ENCODE measurements at places on chromosomes 7 and 10. TPM values are rescaled to one million over a fixed set of nuclear protein-coding genes. Genes with fewer than 3 reads are reported as not detected.

Gene TNS3
- total RNA-seq = 74.7 TPM

Gene ADARB2
- not detected for total RNA-seq

Gene PDE6C
- total RNA-seq = not detected

Gene PAOX
- total RNA-seq = 1.9 TPM

Gene AHR
- total RNA-seq = 7.3 TPM

Gene ACHE
- total RNA-seq = 2.1 TPM

Gene GNGT1
- not detected for total RNA-seq

Gene LOXL4
- 1.7 TPM for total RNA-seq

Gene ATG9B
- 0.39 TPM for total RNA-seq

Gene HYCC1
- 19.8 TPM for total RNA-seq

Gene ZMIZ1
- 45.8 TPM for total RNA-seq

Gene HACD1
- 58.5 TPM for total RNA-seq

Gene SFTPD
- total RNA-seq = 0.20 TPM

Gene BAMBI
- total RNA-seq = 10.5 TPM

Gene FAM241B
- total RNA-seq = 17.9 TPM

Gene ASZ1
- not detected for total RNA-seq

Gene TRDMT1
- 2.2 TPM for total RNA-seq

Gene AKR1D1
- total RNA-seq = not detected

Gene GDF10
- total RNA-seq = not detected

Gene WNT2
- total RNA-seq = not detected

Gene AGAP5
- 2.8 TPM for total RNA-seq

Gene SAP25
- 0.48 TPM for total RNA-seq

Measured in A549 treated with Mapracorat at 1 μM for 4 hours (cell line).